Stimulated activated CD4-positive, alpha-beta T cell treated with anti-CD3 and anti-CD28 coated beads, Interleukin-4, amount 100 ng/mL, for 24 hours (primary cell): ENCODE measurements at places on chromosomes 2 and 18.

GRCh38 chr2:240959214-240959940 lies 39.0 kb upstream of the SNED1 start:
- no peak for DNase-seq

- DNase-seq = no peak
These were observed 111.1 kb downstream of the SGPP2 start for GRCh38 chr2:222535477-222535876.

- DNase-seq = no peak
These were observed 26.1 kb downstream of the MPHOSPH10 start for GRCh38 chr2:71156573-71156972.

- DNase-seq = no peak
These were observed 797.6 kb upstream of the CDH2 start for GRCh38 chr18:28974504-28974903.

DNA sequence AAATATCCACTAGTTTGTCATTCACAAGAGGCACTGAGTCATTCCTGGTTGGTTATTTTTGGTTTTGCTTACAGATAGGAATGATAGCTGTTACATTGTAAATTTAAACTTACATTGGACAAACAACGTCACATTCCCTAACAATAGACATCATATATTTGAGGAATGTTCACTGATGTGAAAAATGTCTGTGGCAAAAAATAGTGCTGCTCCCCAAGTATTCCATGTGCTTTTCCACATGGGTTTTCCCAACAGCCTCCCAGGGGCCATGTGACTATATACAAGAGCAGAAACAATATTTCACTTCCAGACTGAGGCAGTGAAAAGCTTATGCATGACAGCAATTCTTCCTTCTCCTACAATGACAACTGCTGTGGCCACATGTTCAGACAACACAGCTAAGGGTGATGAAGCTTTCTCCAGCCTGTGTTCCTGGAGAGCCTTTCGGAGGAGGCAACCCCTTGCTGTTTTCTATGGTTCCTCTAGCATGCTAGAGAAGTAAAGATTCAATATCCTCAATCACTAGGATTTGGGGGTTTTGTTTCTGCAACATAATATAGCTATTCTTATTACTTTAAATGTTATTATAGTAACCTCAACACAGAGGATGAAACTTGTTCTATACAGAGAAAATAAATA lies 202.7 kb downstream of the PTH2R start:
- no peak for DNase-seq

DNA sequence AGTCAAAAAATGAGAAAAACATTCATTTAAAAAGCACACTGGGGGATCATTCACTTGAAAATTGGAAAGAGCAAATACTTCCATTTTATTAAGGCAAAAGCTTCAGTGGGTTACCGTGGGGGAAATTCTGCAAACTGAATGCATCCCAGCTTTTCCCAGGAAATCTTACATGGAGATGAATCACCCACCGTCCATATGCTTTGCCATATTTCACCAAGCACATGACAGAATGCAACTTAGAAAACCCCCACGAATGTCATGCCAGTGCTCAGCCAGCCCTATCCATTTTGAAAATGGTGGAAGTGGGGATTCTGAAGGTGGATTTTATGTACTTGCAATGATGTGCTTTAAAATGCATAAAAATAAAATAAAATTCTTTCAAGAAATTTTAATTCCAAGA lies 485.5 kb upstream of the ID2 start:
- DNase-seq = no peak

DNA sequence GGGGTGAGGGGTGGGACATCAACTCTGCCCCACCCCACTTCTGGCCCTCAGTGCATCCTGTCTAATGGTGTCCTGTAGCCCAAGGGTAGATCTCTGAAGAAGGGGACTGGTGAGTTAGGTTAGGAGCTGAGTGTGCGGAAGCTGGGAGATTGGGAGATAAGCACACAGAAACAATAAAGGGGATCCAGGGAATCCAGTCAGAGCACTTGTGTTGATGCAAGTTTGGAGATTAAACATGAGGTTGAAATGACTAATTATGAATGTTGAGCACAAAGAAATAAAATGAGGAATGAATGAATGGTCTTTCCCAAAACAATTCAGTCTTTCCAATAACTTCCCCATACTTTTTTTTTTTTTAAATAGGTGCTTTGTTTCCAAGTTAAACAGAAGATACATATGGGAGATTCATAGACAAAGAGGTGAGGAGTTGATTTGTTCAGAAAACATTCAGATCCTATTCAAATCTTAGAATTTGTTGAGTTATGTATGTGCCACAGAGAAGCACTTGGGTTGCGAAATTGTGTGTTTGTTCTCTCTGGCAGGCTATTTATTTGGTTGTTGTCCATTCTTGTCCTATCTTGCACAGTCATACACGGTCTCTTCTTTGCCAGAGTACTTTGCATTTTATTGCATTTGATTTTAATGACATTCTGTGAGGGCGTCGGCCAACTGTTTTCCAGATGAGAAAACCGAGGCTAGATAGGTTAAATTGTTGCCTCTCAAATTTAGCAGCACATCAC lies 31.6 kb upstream of the NABP1 start:
- no peak for DNase-seq

DNA sequence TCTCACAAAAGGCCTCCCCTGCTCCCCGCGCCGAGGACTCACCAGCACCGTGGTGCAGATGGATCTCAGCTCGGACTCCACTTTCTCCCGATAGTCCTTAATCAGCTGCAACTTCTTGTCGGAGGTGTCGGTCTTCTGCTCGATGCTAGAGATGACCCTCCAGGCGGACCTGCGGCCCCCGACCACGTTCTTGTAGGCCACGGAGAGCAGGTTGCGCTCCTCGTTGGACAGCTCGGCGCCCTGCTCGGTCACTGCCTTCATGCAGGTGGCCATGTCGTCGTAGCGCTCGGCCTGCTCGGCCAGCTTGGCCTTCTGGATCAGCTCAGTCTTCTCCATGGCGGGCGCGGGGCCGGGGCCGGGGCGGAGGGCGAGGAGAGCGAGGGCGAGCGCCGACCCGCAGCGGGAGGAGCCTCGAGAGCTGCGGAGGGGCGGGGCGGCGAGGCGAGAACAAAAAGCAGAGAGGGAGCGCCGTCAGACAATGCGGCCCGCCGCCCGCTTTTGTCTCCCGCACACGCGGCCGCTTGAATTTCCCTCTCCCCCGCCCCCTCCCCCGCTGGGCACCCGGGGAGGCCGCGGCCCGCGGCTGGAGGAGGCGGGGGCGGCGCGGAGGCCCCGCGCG lies 571 bp downstream of the YWHAQ start:
- peak; percentile 80 for DNase-seq

DNA sequence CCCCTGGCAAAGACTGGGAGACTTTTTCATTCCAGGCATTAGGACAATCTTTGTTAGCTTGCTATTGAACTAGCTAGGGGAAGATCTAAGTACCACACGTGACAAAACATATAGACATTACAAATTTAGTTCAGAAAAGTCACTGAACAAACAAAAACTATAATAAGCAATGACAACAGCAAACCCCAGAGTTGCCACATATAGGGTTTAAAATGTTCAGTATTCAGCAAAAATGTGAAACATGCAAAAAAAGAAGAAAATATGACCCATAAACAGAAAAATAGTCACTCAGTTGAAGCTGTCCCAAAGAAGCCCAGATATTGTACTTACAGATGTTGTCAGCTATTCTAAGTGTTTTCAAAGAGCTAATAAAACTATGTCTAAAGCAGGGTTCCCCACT lies 431.1 kb upstream of the CDH2 start:
- DNase-seq = no peak

DNA sequence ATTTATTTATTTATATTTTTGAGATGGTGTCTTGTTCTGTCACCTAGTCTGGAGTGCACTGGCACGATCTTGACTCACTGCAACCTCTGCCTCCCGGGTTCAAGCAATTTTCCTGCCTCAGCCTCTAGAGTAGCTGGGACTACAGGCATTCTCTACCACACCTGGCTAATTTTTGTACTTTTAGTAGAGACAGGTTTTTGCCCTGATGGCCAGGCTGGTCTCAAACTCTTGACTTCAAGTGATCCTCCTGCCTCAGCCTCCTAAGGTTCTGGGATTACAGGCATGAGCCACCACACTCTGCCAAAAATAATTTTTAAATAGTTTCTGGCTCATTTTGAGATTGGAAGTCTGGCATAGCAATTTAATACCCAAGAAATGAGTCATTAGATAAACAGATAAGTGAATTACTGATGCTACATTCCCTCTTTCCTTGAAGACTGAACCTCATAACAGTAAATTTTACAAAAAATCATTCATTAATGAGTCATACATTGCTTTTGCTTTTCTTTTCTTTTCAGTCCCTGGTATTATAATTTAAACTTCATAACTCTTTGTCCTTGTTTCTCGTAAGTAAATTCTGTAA lies 881.6 kb upstream of the PIK3C3 start:
- DNase-seq = no peak

DNA sequence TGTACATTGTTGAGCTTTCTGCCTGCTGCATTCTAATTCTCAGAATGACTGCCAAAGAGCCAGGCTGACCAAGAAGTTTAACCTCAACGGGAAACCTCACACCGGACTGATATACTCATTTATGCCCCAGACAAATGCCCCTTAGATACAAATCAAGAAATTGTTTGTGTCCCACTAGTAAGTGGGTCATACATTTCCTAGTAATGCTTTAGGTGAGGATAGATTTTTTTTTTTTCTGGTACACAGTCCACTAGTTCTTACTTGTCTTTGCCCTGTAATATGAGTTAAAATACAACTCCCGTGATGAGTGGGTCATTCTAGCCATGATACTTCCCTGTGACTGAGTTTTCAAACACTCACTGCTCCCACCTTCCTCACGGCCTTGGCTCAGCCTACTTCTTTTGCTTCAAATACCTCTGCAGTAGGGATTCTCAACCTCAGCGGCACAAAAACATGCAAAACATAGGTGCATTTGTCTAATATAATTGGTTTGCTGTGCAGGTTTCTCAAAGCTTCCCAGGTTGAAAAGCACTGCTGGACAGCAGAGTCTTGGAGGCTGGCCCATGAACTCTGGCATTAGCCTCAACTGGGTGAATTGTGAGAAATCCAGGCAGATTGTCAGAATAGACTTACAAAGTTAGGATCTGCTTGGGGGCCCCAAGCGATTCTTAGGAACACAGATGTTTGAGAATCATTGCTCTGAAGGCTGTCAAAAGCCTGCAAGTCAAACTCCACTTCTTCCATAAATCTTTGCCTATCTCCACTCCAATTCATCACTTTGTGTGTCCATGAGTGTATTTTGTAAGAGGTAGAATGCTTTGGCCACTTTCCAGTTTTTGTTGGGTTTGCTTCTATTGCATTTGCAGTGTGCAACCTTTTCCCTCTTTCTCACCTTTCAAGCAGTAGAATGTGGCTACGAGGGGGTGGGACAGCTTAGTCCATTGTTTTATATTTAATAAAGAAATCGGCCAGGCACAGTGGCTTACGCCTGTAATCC lies 35.5 kb downstream of the TGIF1 start:
- DNase-seq = no peak

DNA sequence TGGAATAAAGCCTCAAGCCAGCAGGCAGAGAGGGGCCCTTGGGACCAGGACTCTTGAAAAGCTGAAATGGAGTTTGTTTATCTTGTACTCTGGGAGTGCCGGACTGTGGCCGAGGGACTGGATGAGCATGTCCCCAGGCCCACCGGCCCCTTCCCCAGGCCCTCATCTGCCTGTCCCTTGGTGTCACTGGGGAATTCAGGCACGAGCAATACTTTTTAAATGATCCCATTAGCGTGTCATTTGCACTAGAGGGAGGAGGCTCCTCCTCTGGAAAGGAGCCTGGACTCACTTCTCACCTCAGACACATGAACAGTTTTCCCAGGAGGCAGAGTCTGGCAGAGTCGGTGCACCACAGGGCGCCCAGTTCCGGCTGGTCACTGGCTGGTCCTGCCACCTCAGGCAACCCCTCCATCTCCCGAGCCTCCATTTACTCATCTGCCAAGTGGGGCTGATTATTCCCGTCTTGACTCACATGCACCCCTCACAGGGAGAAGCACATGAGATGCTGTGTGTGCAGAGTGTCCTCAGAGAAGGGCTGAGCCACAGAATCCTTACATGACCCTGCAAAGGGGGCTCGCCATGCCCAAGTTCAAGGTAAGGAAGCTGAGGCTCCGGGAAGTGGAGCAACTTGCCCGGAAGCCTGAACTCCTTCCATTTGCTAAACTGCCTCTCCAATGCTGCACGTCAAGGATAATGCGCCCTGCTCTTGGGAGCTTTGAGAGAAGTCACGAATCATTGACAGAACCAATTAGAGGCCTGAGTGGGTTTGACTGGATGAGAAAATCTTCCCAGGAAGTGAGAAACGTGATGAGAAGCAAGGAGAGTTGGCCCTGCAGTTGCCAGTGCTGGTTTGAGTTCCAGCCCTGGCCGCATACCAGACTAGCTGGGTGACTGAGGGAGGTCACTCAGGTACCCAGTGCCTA lies 26.7 kb downstream of the CIB4 start:
- no peak for DNase-seq

DNA sequence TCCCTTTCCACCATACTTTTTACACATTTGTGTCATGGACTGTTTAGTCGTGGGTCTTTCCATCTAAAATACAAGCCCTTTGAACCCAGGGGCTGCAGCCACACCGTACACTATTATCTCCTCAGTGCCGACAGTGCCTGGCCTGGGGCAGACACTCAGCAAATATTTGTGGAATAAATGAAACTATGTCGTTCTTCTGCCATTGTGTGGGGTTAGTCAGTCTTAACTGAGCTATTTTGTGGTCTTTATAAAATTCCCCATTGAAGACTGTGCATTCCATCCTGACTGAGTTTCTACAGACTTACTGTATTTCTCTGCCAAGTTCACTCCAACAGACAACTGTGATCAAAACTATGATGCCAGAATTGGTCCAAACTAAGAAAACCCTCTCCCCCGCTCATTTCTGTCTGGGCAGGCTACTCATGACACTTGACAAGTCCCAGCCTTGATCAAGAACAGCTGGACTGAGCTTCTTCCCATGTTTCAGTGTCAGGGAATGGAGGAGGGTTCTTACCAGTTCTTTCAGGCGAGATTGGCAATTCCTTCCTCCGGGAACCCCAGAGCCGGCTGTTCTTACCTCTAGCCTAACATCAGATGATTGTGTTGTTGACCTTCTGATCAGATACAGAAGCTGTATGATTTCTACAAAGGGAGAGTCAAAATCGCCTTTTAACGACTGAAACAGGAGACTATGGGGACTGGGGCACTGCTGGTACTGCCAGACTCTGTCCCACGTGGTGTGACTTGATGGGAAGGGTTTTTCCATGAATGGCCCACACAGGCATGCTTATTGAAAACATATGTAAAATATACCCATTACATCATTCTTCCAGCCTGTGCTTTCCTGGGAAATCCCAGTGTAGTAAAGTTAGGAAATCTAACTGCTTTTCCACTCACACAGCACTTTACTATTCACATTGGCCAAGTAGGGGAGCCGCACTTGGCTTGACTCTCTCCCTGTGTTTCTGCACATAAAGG lies 77.4 kb upstream of the NPAS2 start:
- DNase-seq = no peak

DNA sequence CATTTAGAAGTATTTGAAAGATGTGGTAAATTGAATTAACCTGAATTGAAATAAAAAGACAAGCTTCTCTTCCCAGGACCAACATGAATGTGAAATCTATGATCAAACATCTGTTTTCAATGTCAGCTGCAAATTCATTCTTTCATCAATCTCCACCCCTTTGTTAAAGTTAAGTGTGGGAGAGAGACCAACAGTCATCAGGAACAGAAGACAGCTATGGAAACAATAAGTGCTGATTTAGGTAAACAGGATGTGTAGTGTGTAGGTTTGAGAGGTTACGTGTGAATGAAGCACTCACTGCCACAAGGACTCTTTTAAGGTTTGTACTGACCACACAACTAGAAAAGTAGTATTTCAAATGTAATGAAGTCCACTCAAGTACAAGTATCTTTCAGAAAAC lies 1659.8 kb upstream of the CELF4 start:
- no peak for DNase-seq

- DNase-seq = no peak
These were observed 114.8 kb downstream of the MCFD2 start for GRCh38 chr2:46800625-46801349.
